ENCODE measurements at places on chromosomes 3 and 15. TPM values are rescaled to one million over a fixed set of nuclear protein-coding genes. Genes with fewer than 3 reads are reported as not detected.

DNA sequence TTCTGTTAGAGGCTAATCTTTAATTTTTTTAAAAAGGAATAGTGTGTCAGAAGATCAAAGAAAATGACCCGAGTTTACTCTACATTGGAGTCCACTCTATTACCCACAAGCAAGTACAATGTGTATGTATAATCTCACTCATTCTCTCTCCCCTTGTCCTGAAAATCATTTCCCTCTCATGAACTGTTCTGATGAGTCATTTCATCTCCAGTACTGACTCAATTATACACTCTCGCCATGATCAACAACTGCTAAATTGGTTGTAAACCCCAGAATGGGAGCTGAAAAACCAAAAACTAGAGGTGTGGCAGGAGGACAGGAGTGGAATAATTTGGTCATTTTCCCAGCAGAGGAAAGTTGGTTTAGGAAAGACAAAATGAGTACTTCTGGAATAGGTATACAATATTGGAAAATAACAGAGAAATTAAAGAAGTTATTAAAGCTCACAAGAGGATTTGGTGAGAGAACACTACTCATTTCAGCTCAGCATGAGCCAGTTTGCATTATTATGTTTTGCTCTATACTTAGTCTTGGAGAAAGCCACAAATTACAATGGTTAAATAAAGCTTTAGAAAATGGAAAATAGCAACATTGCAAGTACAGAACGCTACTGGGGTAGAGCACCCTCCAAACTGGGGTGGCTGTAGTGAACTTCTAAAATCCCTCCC, 144.3 kb upstream of the PFN2 start:
- no peak for DNase-seq

The UROC1 gene
- polyA plus RNA-seq: 0.10 TPM

- no peak for DNase-seq
Measured at GRCh38 chr3:901953-902778, 190.7 kb upstream of the CNTN6 start.

- no peak for DNase-seq
Measured at GRCh38 chr3:6025032-6025431, 835.9 kb upstream of the GRM7 start.

GRCh38 chr3:143216709-143217182, 97.2 kb downstream of the CHST2 start:
- no peak for DNase-seq

- no peak for DNase-seq
Measured at GRCh38 chr3:45486136-45486535, 97.8 kb downstream of the LARS2 start.

- no peak for DNase-seq
Measured at GRCh38 chr15:99155961-99156443, 51.1 kb downstream of the SYNM start.

The NKIRAS1 gene
- polyA plus RNA-seq: 14.7 TPM

- no peak for DNase-seq
Measured at GRCh38 chr3:5531741-5532290, 344.3 kb downstream of the EDEM1 start.

- no peak for DNase-seq
Measured at GRCh38 chr3:158562674-158563073, 8.3 kb upstream of the MLF1 start.

DNA sequence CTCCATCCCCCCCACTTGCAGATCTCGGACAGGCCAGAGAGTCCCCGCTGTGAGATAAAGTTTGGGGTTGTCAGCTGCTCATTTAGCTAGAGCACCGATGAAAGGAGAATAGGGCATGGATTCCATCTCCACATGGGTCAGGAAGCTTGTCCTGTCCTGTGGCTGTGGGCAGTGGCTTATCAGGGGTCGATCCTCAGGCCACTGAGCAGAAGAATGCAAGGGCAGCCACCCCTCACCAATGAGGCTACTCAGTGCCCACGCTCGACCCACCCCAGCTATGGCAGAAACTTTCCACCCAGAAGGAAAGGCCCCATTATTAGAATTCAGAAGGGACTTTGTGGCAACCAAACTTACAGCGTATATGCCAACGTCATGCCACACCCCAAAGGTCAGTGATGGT, 43.3 kb downstream of the CPN2 start:
- no peak for DNase-seq

DNA sequence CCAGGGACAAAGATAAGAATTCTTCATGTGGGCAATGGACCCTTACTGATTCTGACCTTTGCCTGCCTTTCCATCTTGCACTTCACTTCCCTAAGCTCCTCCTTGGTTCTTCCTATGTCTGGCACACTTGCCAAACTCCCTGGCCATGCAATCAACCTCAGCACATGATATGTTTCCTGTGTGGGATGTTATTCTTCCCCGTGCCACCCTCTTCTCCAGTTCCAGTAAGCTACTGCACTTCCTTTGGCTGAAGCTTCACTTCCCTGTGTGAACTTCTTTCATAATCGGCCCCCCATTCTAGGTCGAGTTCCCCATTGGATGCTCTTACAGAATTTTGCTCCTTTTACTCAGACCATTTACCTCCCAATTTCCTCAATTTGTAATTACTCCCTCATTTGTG, 10.7 kb upstream of the TASOR start:
- DNase-seq: no peak

DNA sequence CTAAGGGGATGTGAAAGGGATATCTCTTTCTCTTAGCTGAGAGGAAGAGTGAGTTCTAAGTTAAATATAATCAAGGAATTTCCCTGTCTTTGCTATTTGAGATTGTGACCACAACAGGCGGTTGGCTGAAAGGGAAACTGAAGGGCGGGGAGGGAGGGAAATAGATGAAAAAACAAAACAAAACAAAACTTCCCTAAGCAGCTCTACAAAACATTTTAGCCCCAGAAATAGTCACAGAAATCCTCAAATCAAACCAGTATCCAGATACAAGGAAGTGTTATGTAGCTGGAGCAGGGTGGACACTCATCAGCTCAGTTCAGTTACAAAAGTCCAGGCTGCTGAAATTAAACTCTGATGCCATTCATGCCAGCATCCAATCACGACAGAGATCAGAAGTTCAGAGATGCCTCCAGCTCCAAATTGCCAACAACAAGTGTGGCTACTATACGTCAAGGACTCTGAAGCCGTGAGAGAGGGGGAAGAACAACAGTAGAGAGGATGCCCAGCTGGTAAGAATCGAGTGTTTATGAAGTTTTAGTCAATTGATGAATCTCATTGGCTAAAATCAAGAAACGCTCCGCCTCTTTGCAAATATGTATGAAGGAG, 319 bp upstream of the TP63 start:
- DNase-seq: no peak

The ACKR4 gene
- polyA plus RNA-seq: 1.1 TPM

GRCh38 chr3:126259411-126260391, 79.3 kb upstream of the ALDH1L1 start:
- DNase-seq: no peak

DNA sequence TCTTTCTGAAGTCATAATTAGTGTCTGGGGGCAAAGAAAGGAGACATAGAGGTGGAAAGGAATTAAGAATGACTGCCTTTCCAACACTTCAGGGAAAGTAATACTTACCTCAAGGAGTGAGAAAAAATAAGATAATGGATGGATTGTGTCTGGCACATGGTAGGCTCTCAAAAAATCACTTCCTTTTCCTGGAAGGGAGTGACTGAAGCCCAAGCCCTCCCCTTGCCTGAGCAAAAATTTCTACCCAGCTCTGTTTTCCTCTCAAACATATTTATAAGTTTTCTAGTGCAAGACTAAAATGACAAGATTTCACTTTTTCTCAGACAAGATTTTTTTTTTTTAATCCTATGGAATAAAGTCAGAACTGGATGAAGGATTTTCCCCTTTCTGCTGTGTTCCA, 145.0 kb downstream of the IGSF11 start:
- no peak for DNase-seq

- peak; percentile 38 for DNase-seq
Measured at GRCh38 chr3:123449102-123449996, 459 bp upstream of the ADCY5 start.

DNA sequence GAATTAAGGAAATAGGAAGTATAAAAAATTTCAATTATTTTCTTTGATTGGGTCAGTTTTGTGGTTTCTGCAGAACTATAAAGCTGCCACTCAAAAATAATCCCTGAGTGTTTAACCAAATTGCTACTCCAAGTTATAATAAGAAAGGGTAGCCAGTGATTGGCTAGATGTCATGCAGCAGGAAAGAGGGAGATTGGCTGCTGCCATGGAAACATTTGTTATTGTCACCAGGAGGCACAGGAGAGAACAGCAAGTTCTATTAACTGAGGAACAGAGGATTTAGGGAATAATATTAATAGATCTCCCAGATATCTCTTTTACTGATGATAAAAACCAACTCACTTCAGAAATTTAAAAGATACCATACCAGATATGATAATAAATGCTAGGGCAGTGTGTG, 42.6 kb downstream of the CLDN1 start:
- no peak for DNase-seq
